ENCODE measurements at places on chromosomes 3 and 15.

- DNase-seq, result no peak
Observed at GRCh38 chr3:57079474-57079831, 19.0 kb downstream of the SPATA12 start.

- no peak for DNase-seq
Observed at GRCh38 chr3:183185696-183186095, 23.2 kb upstream of the LAMP3 start.

DNA sequence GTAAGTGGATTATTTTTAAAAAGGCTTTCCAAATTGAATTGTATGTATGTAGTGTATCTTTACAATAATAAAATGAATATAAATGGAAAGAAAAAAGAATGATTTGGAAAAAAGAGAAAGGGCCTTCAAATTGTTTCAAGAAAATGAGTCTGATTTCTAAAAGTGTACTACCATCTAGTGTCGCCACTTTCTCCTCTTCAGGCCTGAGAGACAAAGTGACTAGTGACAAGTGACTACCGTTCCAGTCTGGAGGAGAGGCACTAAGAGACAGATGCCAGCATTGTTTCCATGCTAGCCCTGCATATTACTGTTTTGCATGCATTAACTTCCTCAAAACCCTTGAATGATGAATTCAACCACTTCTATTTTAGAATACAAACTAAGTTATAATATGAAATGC lies 39.3 kb downstream of the P3H2 start:
- DNase-seq, result no peak

GRCh38 chr3:171614318-171614921 lies 154.2 kb upstream of the TNIK start:
- no peak for DNase-seq

- no peak for DNase-seq
Observed at GRCh38 chr3:113354307-113354706, 87.0 kb downstream of the CFAP44 start.

DNA sequence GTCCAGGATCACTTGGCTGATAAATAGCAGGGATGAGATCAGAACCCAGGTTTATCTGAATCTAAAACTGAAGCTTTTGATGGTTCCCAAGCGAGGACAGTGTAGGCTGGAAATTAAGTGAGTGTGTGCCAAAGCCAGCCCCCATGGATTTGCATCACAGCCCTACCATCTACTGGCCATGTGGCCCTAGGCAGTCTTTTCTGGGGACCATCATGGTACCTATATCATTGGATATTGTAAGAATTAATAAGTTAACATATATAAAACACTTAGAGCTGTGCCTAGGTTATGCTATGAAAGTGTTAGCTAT lies 32.8 kb upstream of the SSR3 start:
- DNase-seq, result no peak

- no peak for DNase-seq
Observed at GRCh38 chr15:48396020-48396419, 64.8 kb downstream of the DUT start.

GRCh38 chr3:8851703-8852102 lies 82.3 kb upstream of the OXTR start:
- DNase-seq, result no peak

DNA sequence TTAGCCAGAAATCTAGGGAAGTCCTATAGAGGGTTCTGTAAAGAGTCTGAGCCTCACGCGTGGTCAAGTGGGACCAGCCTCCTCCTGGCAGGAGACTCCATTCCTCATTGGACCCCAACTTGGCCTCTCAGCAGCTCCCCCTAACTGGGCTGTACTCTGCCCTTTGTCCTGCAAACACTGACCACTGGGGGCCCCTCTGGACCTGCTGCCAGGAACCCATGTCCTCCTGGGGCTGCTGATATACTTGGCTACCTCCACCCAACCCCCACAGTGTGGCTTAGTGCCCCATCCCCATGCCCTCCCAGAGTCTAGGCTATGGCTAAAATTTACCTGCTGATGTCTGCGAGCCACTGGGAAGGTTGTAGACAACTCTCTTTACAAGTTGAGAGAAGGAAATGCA lies 62.7 kb downstream of the UBP1 start:
- DNase-seq, result no peak

GRCh38 chr3:83523470-83524073 lies 1435.2 kb upstream of the CADM2 start:
- DNase-seq, result no peak
